ENCODE measurements at places on chromosomes 4 and X.
A peak's percentile ranks its signal among the peaks of the same experiment; 100 is the strongest.

DNA sequence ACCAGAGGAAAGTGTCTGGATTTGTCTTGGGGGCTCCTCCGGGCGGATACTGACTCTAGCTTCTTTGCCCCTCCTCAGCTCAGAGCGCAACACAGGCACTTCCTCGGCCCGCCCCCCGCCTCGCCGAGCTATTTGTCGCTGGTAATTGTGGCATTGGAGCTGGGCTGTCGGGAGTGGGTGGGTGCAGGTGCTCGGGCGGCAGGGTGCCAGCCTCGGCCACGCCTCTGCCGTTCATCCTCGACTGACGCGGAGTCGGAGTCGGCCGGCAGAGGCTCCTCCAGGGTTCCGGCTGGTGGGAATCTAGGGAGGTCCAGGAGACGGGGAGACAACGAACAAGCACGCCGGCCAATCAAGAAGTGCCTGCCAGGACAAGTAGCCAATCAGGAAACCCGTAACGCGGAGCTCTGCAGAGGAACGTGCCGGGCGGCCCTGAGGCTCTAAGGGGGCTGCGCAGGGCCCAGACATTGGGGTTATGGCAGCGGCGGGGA is 3.9 kb upstream of the SYN1 start:
- peak; percentile 63 for DNase-seq

DNA sequence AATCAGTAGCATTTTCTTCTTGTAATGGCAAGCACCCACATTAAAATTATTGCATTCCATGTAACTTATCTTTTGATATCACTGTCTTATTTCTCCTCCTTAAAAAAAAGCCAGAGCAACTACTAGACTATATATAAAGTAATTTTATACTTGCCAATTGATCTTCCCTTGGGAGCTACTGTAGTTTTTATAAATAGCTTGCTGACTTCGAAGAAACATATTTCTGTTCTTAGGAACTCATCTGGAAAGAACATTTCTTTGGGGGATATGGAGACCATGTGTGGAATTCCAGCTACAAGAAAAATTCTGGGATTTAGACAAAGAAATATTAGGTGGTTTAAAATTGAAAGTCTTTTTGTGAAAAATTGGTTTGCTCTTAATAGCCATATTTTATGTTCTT is 94.9 kb downstream of the BMPR1B start:
- no peak for DNase-seq

DNA sequence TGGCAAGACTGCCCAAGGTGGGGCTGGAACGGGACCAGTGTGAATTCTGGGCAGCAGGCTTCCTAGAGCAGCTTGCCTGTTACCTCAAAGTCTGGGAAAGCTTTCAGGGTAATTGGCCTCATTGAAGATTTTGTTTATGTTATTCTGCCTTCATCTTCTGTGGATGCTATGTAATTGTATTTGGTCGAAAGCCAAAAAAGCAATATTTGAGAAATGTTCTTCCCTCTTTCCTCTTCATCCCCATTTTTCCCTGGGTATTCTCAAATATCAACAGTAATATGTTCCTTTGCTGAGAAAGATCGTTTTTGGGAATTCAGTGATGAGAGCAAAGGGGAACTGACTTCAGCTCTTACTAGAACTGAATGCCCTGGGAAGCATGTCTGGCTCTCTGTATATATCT is 12.9 kb downstream of the TMEM131L start:
- no peak for DNase-seq

DNA sequence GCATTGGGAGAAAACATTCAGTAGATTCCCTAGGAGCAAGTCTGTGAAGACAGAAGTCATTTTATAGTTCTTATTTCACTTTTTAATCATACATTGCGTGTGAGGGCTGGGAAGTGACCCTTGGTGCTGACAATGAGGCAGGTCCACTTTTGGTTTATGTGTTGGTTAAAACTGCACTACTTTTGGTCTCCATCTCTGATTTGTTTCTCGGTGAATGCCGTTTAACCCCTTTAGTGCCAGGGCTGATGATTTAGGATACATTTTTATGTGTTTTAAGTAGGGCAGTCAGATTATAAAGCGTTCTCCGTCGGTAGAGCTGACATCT is 110.4 kb downstream of the AFF1 start:
- no peak for DNase-seq

GRCh38 chr4:139522457-139522856 is 33.6 kb downstream of the SETD7 start:
- DNase-seq, result no peak

GRCh38 chr4:98557194-98557892 is 101.1 kb downstream of the TSPAN5 start:
- no peak for DNase-seq

DNA sequence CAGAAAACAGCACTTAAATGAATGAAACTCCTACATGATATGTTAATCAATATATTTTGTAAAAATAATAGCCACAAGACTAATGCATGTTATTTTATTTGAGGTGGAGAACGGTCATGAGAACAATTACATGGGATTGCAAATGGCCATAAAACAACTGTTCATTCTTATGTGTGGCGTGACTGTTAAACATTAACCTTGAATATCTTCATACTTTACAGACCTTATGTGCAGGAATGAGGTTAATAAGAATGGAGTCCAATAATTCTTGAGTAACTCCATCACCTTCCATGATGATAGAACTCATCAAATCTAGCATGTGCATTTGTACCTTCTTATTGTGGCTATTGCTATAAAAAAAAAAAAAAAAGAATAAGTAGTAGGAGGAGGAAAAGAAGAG is 55.3 kb downstream of the PDS5A start:
- DNase-seq, result no peak

DNA sequence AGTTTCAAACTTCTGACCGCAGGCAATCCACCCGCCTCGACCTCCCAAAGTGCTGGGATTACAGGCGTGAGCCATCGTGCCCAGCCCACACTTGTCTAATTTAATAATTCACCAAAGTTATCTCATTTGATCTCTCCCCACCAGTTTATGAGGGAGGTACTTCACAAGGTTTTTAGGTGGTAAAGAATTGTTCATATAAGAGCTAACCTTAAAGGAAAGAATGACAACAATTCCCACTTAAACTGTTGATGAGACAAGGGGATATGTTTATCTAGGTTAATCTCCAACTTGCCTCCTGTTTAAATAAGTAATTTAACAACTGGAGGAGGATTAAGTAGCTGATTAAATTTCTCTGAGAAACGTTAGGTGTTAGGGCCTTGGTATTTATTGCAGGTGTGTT is 117.6 kb upstream of the CBLL2 start:
- DNase-seq, result no peak

GRCh38 chrX:68632491-68632890 is 15.0 kb upstream of the STARD8 start:
- DNase-seq, result no peak

- no peak for DNase-seq
Observed at GRCh38 chr4:178280362-178280761, 838.1 kb upstream of the AGA start.

DNA sequence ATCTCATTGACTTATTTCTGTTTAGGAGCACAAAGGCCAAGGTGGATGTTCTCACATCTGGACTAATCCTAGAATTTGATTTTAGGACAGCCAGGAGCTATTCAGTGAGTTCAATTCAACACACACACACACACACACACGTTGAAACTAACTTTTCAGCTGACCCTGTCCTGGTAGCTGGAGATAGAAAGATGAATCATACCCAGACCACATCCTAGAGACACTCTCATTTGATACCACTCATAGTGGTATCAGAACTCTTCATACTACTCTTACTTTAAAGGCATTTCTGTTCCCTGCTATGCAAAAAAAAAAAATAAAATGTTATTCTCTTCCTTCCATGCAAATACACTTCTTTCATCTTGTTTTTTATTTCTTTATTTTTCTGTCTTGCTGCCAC is 36.7 kb downstream of the KLF8 start:
- DNase-seq, result no peak

- no peak for DNase-seq
Observed at GRCh38 chrX:103279624-103280023, 3.1 kb upstream of the TCEAL5 start.

DNA sequence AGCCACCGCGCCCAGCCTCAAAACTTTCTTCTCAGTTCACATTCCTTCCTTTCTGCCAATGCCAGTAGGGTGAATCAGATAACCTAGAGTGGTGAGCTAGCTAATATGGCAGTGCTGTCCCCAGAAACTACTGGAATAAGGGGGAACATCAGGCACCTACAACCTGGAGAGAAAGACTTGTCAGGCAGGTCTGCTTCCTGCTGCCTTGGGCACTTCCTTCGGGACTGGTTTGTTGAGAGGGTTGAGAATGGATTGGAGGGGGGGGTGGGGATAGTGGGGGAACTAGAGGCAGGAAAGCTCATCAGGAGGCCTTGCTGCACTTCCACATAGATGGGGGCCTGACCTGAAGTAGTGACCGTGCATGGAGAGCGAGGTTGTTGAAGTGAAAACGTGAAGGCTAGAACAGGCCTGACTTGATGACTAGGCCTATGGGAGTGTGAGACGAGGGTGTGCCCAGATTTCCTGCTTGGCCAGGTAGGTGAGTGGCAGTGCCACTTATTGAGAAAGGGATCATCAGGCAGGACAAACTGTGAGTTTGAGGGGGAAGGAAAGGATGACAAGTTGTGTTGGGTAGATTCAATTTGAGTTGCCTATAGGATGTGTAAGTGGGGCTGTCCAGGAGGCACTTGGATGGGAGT is 33.4 kb downstream of the SLC25A5 start:
- DNase-seq, result no peak

DNA sequence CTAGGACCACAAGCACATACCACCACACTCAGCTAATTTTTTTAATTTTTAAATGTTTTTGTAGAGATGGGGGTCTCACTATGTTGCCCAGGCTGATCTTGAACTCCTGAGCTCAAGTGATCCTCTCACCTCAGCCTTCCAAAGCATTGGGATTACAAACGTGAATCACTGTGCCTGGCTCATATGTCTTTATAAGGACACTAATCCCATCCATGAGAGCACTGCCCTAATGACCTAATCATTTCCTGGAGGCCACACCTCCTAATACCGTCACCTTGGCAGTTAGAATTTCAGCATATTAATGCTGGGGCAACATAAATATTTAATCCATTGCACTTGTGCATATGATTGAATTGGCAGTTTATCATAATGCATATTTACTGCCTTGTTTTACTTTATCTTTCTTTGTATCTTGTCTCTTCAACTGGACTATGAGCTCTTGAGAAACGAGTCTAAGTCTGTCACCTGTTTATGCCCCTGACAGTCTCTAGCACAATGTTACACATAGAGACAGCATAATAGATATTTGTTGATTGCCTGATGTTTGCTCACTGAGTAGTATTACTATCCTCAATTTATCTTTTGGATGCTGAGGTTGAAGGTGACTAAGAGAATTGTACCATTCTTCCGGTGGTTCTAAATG is 172.0 kb downstream of the AASDH start:
- no peak for DNase-seq

- DNase-seq, result peak; percentile 0
Observed at GRCh38 chrX:10833299-10834169, 213.1 kb upstream of the MID1 start.

DNA sequence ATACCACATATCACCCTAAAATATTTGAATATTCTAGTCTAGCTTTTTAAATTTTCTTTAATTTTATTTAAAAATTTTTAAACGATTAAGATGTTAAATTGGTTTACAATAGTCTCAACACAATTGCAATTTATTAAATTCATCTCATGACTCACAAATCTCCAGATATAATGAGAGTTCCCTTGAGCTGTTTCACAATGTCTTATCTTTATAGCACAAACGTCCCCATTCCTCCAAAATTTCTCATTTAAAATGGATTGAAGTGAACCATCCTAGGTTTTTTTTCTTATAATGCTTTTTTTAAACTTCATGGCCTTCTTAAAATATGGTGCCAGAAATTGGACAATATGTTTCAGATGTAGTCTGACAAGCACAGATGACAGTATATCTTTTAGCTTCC is 204.4 kb downstream of the GABRB1 start:
- no peak for DNase-seq

DNA sequence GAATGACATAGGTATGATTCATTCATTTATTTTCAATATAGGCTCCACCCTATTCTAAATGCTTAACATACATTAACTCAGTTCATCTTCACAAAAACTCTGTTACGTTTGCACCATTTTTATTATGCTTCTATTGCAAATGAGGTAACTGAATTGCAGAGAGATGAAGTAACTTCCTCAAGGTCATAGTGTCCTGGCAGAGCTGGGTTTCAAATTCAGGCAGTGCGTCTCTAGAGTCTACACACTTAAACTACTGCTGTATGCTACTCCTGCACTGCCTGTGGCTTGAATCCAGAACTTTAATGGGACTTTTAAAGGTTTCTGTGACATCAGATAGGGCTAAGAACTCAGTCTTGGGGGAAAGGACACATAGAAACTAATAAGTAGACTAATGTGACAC is 413.4 kb downstream of the UBE2NL start:
- no peak for DNase-seq

DNA sequence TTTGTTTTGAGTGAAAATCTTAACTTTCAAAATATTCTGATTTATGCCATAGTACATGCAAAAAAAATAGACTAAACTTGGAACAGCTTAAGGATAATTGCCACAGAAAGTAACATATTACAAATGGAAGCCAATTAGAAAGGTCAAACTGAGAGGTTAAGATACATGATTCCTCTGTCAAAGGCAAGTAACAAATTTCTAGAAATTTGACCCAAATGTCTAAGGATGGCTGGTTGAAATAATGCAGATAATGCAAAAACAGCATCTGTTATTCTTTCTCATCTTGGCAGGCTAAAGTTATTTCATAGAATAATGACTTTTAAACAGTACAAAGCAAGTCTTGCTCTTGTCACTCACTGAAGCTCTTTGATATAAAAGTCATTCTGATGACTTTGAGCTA is 10.5 kb downstream of the FGF5 start:
- no peak for DNase-seq

- no peak for DNase-seq
Observed at GRCh38 chr4:135338181-135338580, 1136.6 kb upstream of the PABPC4L start.

- DNase-seq, result peak; percentile 27
Observed at GRCh38 chrX:154727871-154728270, 23.0 kb downstream of the GAB3 start.

GRCh38 chrX:111955901-111956300 is 79.9 kb downstream of the TRPC5OS start:
- DNase-seq, result no peak

GRCh38 chr4:5379895-5380294 is 328.5 kb downstream of the EVC2 start:
- no peak for DNase-seq

GRCh38 chr4:22802876-22803275 is 110.1 kb downstream of the GBA3 start:
- DNase-seq, result no peak

GRCh38 chr4:5021546-5021945 is 2.3 kb upstream of the CYTL1 start:
- DNase-seq, result peak; percentile 80

DNA sequence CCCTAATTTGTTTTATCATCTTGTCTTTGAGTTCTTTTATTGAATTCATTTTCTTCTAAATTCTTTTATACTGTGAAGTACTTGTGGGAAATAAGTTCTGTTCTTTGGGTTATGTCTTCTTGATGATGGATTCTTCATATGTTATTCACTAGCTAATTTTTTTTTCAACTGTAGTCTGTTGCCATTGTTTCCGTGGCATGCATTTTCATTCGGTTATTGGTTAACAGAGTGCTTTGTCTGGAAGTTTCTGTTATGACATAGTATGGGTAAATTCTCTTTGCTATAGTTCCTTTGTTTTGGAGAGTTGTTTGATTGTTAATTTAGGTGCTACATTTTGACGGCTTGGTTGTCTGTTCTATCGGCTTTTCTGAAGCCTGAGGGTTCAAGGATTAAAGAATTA is 184.9 kb upstream of the AADAT start:
- DNase-seq, result no peak

Measured in NB4 (cell line).